ENCODE measurements at places on chromosomes 7 and 10.
A peak's percentile ranks its signal among the peaks of the same experiment; 100 is the strongest.

GRCh38 chr10:121527690-121528089 lies 70.6 kb downstream of the FGFR2 start:
- DNase-seq = no peak

- no peak for DNase-seq
These were observed 152.8 kb upstream of the LRRN3 start for GRCh38 chr7:110938165-110938564.

GRCh38 chr10:118216020-118216419 lies 126.1 kb downstream of the FAM204A start:
- no peak for DNase-seq

- peak; percentile 42 for DNase-seq
These were observed 527 bp downstream of the AKR1B1 start for GRCh38 chr7:134458341-134458805.

GRCh38 chr10:63268149-63268797 lies 135.1 kb downstream of the NRBF2 start:
- DNase-seq = no peak

- DNase-seq = no peak
These were observed 40.4 kb downstream of the CREB3L2 start for GRCh38 chr7:137961200-137962177.

DNA sequence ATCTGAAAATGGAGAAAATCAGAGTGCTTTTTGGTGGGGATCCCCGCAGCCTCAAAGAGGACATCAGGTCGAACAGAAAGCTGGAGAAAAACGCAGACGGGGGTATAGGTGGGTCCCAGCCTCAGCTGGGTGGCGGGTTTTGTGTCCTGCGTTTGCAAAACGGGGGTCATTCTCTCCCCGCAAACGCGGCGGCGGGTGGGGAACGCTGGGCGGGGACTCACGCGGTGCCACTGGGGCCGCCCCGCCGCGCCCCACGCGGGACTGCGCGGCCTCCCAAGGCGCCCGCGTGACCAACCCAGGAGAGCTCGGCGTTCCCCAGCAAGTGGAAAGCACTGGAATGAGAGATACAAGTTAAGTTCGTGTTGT lies 806 bp upstream of the VIPR2 start:
- no peak for DNase-seq

DNA sequence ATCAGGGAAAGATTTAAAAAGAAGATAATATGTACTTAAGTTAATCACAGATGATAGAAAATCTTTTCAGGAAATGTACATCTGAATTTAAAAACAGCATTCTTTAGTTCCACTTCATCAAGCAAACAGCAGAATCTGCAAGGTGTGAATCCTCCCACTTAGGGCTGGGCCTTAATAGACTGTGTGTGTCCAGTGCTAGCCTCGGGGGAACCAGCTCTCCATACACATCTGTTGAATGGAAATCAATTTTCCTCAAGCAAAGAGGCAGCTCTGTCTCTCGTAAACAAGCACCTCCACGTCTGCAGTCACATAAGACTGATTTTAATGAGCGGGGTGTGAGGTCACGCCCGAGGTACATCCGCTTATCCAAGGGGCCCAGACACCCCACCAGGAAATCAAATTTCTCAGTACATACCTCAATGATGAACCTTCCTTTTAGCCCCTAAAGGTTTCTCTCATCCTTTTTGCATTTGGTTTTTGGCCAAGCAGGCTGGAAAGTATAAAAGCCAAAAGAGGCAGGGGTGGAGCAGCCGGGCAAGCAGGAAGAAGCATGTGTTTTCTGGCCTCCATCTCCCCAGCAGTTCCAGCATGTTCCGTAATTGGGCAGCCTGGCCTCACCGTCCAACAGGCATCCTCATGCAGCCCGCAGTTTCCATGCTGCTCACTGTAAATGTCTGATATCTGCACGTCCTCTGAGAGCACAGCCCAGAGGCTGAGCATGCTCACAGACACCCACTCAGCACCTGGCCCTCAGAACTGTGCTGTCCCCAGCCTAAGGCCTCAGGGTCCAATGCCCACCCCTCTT lies 131.3 kb downstream of the GLI3 start:
- DNase-seq = no peak

DNA sequence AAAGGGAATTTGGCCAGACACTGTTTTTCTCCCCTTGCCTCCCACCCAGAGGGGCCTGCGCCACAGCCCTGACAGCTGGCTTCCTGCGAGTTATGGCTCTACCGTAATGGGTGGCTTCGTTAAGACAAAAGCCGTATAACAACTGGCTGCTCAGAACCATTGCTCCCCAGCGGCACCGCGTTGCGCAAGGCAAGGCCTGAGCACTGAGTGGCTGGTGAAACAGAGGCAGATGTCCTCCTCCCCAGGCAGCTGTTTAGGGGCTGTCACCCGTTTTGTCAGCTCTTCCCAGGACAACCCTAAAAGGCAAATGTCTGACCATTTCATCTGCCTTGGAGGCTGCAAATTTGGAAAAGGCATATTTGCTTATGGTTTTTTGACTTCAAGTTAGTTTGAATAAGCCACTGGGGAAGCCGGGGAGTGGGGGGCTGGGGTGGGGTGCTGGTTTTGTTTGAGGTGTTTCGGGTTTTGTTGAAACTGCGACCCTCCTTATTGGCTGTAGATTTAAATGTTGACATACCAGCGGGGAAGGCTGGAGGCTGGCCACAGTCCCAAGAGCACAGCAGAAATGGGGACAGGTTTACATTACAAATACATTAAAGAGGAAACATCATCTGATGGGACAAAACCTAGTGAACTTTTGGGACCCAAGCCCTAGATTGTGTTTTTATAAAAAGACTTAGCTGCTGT lies 681 bp upstream of the SPOCK2 start:
- DNase-seq = peak; percentile 52

DNA sequence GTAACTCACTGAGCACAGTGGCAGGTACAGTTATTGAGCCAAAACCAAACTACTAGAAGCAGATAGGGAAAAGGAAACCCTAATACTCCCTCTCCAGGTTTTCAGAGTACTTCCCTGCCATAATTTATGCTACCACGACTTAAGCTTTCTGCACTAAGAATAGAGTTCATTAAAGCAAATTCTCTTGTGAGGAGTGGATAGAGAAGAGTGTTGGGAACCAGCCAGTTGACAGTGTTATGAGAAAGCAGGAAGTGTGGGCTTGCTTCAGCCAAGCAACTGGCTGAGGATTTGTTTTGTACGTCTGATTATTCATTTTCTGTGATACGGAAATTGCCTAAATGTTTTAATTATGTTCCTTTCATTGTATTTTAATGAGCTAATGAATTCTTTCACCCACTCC lies 280.5 kb downstream of the KIF20B start:
- DNase-seq = no peak

DNA sequence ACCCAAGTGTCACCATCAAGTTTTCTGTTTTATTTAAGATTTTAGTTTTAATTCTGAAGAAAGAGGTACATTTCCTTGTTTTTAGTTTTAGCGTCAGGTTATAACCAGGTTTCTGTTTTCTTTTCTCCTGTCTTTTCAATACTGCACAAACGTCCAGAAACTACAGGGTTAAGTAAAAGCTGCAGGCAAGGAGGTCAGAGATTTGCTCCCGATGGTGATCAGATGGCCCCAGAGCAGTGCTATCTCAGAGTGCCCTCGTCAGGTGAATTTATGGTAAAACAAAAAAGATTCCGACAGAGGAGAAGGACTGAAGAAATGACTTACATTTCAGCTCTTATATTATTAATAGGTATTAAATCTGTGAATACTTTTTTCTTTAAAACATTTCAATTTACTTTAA lies 128.2 kb downstream of the STRA8 start:
- no peak for DNase-seq
